M059J (cell line): ENCODE measurements at places on chromosomes 12 and 14.

DNA sequence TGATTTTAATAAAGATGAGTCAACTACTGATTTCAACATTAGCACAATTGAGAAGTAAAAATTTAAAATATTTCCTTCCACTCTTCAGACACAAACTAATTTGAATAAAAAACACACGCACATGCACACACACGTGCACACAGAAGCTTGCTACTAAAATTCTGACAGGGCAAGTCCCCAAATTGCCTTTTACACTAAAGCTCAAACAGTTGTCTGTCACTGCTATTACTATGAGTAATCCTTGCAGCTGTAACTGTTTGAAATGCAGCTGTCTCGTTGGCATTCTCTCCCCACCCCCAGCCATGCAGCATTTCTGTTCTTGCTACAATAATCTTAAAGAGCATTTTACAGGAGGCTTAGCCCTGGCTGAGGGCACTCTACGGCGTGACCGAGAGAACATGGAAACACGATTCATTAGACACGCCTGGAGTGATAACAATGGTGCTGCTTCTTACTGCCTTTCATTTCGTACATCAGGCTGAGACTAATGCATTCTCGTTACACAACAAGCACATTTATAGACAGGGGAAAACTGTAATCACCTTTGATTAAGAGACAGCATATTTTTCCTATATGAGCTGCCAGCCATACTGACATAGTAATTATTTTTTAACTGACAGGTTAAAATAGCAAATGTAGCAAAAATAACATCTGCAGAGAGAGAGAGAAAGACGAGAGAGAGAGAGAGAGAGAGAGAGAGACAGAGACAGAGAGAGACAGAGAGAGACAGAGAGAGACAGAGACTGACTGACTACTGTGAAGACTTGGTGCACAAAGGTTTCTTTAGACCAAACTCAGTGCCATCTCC, 153.8 kb downstream of the MED13L start:
- peak; percentile 82 for DNase-seq

- DNase-seq, result no peak
Measured at GRCh38 chr12:17159506-17160300, 553.7 kb upstream of the LMO3 start.

- DNase-seq, result no peak
Measured at GRCh38 chr12:55929306-55929791, 1.6 kb upstream of the DGKA start.

GRCh38 chr12:64781280-64782190, 22.3 kb upstream of the GNS start:
- DNase-seq, result peak; percentile 31

GRCh38 chr12:63045020-63045860, 105.8 kb downstream of the AVPR1A start:
- DNase-seq, result peak; percentile 89

DNA sequence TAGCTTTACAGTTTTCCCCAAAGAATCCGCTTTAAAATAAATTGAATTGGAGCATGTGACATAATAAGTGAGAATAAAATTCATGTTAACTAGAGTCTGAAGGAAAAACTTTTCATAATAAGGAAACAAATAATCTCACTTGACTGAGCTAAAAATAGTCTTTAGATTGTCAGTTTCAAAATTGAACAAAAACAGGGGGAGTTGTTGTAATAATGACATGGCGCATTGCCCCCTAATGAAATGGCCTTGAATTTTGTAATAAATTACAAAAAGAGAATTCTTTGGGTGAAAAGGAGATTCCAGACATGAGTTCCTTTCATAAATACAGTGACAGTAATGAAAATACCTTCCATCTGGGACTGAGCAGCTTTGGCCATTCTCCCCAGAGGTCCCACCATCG, 178.6 kb downstream of the EFCAB11 start:
- DNase-seq, result no peak

GRCh38 chr14:65790172-65790815, 377.8 kb downstream of the FUT8 start:
- DNase-seq, result no peak

GRCh38 chr12:2625289-2625612, 169.5 kb upstream of the FKBP4 start:
- DNase-seq, result no peak

DNA sequence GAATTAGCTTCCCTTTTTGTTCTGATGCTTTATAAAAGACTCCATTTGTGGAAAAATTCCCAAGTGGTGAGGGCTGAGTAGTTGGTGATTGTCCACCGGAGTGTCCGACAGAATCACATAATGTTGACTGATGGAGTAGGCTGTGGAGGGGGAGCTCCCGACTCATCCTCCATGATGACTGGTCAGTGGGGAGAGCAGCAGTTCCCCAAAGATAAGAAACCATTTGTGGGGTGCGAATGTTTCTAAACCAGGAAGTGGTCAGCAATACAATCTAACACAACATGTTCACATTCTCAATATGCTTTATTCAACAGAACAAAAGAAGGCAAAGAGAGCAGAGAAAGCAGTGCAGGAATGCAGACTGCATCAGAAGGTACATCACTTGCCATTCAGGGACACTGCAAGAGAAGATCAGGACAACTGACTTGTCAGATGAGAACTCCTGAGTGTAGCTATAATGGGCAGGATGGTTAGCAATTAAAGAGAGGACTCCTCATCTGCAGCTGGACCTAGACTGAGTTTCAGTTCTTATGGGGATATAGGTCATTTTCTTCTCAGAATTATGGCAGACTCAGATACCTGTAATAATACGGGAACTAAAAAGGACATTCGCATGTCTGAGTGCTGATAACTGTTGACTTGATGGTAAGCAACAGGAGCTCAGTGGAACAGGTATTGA, 5.4 kb downstream of the KRT6B start:
- no peak for DNase-seq

- no peak for DNase-seq
Measured at GRCh38 chr14:66421990-66422946, 63.9 kb upstream of the CCDC196 start.

DNA sequence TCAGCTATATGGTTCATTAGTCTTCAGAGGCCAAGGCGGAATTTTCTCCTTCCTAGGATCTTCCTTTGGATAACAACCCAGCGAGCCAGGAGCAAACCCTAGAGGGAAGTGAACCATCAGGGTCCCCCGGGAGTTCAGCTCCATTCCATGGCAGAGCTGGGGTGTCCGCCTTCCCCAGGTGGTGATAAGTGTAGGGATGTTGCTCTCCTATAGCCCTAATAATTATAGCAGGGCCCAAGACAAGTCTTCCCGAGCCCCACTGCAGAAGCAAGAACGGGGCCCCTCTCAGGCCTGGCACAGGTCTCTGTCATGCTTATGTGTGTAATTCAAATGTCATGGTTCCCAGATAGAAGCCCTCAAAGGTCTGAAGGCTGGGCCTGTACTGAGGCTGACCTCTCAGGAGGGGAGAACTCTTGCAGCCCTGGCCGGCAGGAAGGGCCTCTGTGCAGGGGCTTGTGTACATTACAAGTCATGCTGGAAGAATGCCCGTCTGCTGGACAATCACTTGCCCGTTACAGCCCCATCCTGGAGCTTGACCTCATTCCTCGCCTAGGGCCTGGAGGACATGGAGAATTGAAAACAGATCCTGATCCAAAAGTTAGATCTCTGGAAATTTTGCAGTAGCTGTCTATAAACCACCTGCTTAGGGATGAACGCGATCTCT, 17.3 kb downstream of the LRTM2 start:
- DNase-seq, result peak; percentile 75

DNA sequence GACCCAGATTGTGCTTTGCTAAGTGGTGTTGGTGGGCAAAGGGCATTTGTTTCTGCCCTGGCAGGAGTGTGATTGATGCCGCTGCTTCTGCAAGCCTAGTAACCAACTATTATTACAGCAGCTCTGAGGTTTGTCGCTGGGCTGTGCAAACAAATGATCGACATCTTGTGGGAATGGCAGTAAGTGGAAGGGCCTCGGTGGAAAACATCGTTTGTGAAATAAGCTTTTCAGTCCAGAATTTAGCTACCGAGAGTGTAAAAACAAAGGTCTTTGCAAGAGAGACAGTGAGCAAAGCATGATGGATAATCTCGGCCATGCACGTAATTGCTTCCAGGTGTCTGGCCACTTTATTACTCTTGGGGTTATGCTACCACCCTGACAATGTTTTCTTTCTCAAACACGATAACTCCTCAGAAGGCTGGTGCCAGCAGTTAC, 397.7 kb upstream of the PRICKLE1 start:
- peak; percentile 48 for DNase-seq

- peak; percentile 35 for DNase-seq
Measured at GRCh38 chr14:76034566-76034965, 49.0 kb downstream of the IFT43 start.

- DNase-seq, result no peak
Measured at GRCh38 chr12:1629338-1630132, 504 bp downstream of the WNT5B start.

DNA sequence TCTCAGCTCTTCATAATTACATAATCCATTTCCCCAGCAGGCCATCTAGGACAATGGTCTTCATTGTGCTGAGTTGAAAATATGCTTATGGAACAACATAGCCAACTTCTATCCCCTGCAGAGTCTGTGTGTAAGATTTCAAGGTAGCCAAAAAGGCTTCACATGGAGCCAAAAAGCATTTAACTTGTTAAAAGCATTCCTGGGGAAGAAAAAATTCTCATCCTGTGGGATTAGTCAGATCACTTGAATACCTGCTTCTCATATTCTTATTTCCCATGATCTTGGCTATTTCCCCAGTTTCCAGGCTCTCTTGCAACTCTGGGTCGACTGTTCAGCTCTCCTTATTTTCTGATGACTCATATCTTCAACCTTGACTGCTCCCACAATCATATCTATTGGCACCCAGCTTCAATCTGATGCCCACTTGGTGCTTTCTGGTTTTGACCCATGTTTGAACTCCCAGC, 178.9 kb downstream of the KLHL28 start:
- DNase-seq, result peak; percentile 6

DNA sequence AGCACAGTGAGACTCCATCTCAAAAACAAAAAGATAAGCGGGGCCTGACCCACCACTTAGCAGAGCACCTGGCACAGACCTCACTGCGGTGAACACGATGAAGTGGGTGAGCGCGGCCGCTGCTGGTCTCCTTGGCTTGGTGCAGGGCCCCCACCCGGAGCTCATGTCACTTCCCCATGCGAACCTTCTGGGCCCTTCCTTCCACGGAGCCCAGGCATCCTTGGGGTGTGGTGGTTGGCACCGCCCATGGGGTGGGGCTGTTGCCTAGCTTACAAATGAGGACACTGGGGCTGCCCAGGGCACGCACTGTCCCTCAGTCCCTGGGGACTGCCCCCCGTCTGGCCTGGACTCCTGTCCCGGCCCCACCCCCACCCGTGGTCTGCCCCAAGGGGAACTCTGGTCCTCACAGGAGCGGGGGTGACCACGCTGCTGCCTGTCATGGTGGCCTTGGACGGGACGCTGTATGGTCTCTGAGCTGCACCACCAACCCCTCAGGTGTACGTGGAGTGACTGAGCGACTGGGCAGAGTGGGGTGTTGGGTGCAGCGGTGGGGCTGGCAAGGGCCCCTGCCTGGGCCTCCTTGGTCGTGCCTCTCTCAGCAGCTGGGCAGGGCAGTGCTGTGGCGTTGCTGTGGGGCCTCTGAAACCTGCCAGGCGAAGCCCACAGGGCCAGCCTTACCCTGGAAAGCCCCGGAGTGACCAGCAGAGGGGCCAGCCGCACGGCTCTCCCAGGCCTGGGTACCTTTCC, 15.3 kb downstream of the FBRSL1 start:
- DNase-seq, result no peak

DNA sequence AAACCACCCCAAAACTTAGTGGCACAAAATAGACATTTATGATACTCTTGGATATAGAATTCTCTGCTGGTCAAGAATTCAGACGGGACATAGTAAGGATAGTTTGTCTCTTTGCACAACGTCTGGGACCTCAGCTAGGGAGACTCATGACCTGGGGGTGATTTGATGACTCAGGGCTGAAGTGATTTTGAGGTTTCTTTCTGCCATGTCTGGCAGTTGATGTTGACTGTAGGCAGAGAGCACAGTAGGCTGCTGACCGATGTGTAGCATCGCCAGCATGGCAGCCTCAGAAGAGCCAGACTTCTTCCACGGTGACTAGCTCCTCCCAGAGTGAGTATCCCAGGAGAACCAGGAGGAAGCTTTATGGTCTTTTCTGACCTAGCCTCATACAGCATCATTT, 88.9 kb upstream of the FRMD6 start:
- DNase-seq, result peak; percentile 97

GRCh38 chr12:120984351-120984898, 6.1 kb downstream of the HNF1A start:
- DNase-seq, result no peak

- DNase-seq, result no peak
Measured at GRCh38 chr12:65039301-65039700, 81.8 kb downstream of the WIF1 start.

DNA sequence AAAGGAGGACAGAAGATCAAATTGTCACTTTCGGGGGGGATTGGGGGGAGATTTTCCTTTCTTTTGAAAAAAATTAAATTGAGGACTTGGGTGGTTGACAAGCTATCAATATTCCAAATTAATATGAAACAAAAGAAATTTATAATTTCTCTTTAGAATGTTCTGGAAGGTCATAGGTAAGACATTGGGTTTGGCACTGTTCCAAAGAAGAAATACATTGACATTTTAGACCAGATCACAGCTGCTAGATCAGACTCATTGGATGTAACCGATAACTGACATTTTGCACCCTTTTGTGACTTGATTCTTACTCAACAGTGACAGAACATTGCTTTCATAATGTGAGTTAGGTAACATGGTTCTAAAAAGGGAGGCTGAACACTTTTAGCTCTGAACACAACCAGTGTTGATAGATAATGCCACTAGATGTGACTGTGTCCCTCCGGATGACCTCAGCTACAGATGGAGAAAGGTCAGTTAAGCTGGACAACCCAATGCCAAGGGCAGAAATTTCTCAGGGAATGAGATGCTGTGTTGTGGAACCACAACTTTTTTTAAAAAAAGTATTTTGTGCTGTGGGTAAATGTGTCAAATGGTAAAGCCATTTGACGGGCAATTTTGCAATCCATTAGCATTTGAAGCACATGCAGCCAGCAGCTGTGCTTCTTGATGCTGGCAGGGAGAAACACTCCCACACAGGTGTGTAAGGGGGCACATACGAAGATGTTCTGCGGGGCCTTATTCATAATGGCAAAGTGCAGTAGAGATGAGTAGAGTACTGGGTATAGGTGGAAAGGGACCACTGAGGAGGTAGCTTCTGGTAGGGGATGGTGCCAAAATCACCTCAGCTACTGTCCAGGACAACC, 62.9 kb downstream of the RFX4 start:
- no peak for DNase-seq

DNA sequence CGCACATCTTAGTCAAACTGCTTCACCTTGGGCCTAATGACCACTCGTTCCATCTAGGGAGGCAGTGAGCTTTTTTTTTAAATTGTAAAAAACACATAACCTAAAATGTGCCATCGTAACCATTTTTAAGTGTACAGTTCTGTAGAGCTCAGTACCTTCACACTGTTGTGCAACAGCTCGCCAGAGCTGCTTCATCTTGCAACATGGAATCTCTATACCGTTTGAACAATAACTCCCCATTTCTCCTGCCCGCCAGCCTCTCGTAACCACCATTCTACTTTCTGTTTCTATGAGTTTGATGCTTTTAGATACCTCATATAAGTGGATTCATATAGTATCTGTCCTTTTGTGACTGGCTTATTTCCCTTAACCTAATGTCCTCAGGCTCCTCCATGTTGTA, 196.2 kb downstream of the CHST11 start:
- DNase-seq, result no peak

- DNase-seq, result no peak
Measured at GRCh38 chr12:112191201-112191600, 65.8 kb downstream of the TRAFD1 start.

- DNase-seq, result no peak
Measured at GRCh38 chr12:122454250-122454721, 31.8 kb upstream of the CLIP1 start.
